SIG-M5 (cell line): ENCODE measurements at places on chromosomes 1 and 21.

GRCh38 chr1:42504535-42505128 lies 41.5 kb downstream of the CCDC30 start:
- no peak for DNase-seq

DNA sequence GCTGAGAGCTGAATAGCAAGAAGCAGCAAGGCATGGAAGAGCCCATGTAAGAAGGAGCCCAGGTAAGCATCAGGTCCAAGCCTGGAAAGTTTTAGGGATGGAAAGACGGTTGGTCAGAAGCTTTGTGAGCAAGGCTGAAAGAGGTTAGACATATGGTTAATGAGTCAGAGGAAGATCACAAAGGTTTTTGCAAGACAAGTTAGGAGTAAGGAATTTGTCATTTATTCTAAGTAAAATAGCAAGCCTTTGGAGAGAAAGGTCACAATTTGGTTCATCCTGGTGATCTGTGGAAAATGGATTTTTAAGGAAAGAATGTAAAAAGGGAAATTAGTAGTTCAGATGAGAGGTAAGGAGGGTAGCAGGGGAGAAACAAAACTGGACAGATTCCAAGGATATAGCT lies 106.7 kb downstream of the DPYD start:
- DNase-seq = no peak

DNA sequence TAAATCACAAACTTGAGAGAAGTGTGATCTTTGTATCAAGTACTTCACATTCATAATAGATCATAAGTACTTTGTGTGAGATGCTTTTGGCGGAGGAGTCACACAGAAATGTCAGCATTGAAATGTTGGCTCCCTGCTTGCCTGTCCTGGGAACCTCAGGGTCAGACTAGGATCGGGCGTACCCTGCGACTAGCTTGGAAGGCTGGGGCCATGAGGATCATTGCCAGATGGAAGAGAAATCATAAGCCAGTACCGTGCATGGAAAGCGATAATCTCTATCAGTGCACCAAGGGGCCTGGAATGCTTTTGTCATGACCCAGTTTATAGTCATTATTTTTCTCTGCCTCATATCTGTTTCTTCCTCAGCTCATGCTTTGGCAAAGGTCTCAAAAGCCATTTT lies 35.5 kb downstream of the MTR start:
- DNase-seq = no peak

GRCh38 chr1:28109639-28110038 lies 21.2 kb upstream of the EYA3 start:
- no peak for DNase-seq

DNA sequence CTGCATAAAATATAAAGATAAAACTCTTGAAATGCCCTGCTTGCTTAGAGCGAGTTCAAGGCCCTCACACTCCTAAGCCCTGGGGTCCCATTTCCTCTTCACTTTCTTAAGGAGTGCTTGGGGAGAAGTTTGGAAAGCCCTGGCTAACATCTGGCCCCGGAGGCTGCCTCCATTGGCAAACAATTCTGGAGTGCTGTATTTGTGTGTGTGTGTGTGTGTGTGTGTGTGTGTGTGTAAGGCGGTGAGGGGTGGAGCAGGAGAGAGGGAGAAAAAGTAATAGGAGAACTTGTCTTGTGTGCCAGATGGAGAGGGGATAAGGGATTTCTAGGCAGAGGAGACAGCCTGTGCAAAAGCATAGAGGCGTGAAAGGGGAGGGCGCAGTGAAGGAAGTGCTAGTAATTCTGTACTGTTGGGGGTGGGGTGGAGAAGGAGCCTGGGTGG lies 578 bp upstream of the TRIM62 start:
- DNase-seq = no peak

- DNase-seq = no peak
These were observed 40.4 kb downstream of the RHBG start for GRCh38 chr1:156409439-156409838.

DNA sequence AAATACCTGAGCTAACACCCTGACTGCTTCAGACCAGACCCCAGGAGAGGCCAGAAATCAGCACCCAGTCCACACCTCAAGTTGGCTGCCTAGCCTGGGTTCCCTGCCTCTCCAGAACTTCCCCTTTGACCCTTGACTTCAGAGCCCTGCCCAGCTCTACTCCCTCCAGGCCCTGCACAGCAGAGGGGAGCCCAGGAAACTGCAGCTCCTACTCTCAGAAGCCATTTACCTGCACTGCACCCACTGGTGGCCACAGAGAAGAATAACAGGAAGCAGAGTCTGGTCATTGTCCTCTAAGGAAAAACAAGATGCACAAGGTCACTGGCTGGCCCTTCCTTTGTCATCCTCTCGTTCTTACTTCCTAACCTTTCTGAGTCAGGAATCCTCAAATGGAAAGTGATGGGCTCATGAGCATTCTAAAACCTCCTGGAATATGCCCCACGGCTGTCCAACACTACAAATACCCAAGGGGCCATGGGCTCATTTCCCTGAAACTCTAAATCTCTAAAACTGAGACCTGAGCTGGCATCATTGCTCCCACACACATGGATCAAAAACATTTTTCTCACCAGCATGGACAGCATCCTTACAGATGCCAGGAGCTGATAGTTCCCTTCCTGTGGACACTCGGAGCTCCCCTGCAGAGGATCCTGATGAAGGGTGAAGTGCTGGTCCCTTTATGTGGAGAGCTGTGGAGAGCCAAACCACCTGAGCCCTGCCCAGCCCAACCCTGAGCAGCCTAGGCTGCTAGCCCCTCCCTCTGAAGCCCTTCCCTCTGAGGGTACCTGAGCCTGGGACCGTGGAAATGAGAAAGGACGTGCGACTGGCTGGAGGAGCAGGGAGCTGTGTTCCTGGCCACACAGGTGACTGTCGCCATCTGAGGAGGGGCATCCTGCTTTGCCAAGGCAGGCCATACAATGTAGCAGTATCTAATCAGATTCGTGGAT lies at the start of gene ITLN2:
TSS of gene ITLN2 (minus strand) at position 652 of the 947 bp plus-strand sequence. CDS start at position 584, 68 bp downstream.
- no peak for DNase-seq

DNA sequence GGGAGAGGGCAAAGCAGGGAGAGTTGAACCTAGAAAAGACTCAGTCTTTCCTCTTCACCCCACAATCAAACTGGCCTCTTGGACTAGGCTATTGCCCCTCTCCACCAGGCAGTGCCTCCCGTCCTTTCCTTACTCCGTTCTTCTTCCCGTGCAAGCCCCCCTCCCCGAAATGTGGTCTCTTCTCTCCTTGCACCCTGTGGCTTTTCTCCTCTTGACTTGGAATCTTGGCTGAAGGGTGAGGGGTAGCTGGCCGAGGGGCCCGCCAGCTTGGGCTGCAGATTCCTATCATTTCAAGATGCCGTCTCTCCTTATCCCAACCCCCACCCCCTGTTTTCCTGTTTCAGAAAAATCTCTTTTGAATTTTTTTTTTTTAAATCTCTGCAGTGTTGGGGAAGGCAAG lies 1.6 kb downstream of the WNT2B start:
- DNase-seq = no peak

DNA sequence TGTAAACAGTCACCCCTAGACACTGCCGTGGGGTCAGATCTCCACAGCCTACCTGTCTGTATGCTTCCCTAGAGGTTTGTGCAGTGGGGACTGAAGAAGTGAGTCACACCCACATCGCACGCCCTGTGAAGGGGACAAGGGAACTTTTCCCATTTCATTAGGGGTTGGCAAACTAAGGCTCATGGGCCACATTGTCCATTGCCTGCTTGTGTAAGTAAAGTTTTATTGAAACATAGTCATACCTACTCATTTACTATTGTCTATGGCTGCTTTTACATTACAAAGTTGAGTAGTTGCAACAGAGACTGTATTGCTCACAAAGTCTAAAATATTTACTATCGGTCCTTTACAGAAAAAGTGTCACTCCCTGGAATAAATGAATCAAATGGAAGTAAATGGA lies 2.5 kb upstream of the FGGY start:
- no peak for DNase-seq

- DNase-seq = no peak
These were observed 1.3 kb downstream of the LRRC38 start for GRCh38 chr1:13512472-13512871.

GRCh38 chr1:221718381-221719277 lies 23.3 kb downstream of the DUSP10 start:
- DNase-seq = no peak

GRCh38 chr1:167128261-167129227 lies 34.7 kb downstream of the STYXL2 start:
- no peak for DNase-seq

DNA sequence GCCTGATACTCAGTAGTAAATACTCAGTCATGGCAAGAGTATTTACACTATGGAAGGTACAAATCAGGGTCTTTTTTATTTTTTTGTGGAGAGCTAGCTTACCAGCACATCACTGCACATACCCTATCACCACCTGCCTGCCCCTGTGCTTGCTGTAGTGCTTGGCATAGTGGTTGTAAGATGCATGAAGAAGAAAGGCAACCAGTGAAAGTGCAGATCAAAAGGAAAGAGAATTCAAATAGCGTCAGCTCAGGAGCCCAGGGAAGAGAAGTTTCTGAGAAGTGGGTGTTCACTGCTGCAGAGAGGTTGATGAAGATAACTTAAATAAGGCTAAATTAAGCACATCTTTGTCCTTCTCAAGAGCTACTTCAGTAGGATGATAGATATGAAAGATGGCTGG lies 76.0 kb downstream of the DTL start:
- no peak for DNase-seq

DNA sequence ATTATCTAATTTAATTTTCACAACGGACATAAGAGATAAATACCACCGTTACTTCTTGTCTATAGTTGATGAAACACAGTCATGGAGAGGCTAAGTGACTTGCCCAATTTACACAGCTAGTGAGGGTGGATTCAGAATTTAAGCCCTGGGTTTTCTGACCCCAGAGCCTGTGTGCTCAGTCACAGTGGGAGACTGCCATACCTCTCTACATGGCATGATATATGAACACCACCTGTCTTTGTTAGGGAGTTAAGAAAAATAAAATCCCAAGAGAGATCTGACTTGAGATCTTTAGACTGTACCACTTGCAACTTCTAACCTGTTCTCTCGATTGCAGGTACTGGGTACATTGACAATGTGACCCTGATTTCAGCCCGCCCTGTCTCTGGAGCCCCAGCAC lies 40.3 kb downstream of the LAMC2 start:
- no peak for DNase-seq

- no peak for DNase-seq
These were observed 1.2 kb downstream of the ELK4 start for GRCh38 chr1:205630651-205631009.

DNA sequence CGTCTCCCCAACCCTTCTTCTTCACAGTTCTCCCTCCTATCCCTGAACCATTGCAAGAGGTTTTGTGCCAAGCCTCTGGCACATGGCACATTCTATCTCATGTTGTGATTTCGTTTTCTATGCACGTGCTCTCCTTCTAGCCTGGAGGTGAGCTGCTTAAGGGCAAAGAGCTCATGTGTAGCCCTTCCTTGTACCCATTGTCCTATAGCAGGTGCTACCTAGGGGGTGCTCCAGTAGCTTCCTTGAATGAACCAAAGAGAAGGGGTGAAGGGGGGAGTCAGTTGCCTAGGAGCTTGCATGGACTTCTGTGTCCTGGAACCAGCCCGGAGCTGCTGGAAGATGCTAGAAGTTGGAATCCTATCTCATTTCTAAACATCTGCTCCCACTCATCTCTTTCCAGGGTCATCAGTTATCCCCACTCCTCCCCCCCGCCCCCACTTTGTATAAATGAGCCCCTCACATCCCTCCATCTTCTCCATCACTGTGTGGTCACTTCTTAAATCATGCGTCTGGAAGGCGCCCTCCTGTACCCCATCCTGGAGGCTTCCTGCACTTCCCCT lies 535 bp upstream of the DISC1 start:
- DNase-seq = no peak

GRCh38 chr1:206725109-206725963 lies 40.6 kb downstream of the MAPKAPK2 start:
- no peak for DNase-seq

GRCh38 chr1:55067022-55067778 lies 27.9 kb downstream of the PCSK9 start:
- no peak for DNase-seq
